ENCODE measurements at places on chromosomes 2 and 18.

- DNase-seq = no peak
Measured at GRCh38 chr18:23237524-23238151, 102.4 kb downstream of the CABLES1 start.

- DNase-seq = no peak
Measured at GRCh38 chr2:159090514-159091201, 122.2 kb downstream of the TANC1 start.

- no peak for DNase-seq
Measured at GRCh38 chr2:47225061-47225783, 70.1 kb upstream of the STPG4 start.

- no peak for DNase-seq
Measured at GRCh38 chr18:6239716-6240115, 175.0 kb downstream of the L3MBTL4 start.

DNA sequence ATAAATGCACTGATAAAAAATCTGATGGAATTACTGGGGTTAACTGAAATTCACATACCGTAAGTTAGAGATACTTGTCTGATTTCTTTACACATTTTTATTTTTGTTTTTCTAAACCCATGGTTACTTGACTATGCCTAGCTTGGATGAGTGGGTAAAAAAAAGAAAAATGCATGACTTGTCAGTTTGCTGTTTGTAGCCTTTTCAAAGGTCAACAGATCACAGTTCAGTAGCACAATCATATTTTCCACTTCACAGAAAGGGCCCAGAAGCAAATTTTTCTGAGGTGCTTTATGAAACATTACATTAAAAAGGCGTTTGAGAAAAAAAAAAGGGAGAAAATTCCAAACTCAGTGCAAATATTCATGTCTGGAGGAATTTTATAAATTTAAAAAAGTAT lies 16.4 kb downstream of the SLC16A14 start:
- DNase-seq = no peak

DNA sequence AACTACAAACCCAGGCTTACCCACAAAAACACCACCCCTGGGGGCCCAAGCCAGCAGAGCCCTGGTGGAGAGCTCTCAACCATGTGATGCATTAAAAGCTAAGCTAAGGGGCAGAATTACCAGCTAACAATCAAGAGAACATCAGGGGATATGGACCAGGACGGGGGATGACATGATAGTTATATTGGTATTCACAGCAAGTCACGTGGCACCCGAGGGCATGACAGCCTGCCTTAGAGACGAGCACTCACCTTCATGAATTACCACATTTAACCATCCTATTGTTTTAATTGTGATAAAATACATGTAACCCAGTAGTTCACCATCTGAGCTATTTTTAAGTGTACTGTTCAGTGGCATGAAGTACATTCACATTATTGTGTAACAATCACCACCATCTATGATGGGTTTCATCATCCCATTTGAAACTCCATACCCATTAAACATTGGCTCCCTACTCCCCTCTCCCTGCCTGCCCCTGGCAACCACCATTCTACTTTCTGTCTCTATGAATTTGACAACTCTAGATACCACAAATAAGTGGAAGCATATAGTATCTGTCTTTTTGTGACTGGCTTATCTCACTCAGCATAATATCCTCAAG lies 245.6 kb downstream of the ANAPC1 start:
- no peak for DNase-seq
